ENCODE measurements at places on chromosomes 11 and 22.

DNA sequence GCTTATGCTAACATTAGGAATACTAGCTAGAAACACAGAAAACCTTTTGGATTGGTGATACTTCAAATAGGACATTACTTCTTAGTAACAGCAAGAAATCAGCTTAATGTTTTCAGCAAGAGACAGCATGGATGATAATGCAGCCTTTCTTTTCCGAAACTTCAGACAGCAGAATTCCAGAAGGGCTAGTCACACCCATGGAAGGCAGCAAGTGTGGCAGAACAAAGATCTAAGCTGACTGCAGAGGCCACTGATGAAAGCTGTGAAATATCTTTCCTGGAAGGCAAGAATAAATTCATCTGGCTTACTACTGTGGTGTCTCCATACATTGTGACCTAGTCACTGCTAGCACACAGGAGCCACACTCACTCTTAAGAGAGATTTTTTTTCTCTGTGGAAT is 100.3 kb downstream of the CCDC83 start:
- no peak for DNase-seq

DNA sequence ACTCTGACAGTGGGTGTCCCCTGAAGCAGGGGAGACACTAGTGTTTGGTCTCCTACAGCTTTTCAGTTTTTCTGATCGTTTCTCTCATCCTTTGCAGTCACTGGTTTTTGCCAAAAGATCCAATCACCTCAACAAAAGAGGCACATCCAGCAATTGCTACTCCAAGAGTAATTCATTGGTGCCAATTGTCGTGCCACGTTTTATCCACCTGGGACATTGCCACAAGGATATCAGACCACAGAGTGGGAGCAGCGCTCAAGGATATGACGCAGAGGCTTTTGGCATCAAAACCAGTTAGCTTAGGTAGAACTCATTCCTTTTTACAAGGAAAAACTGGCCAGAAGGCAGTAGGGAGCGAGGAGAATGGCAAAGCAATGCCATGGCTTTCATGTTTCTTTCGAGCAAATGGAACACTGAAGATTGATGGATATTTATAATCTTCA is 40.9 kb upstream of the BLID start:
- no peak for DNase-seq

GRCh38 chr22:25023879-25024278 is 71.4 kb downstream of the KIAA1671 start:
- no peak for DNase-seq

GRCh38 chr11:126607776-126608541 is 252.5 kb downstream of the ST3GAL4 start:
- no peak for DNase-seq

DNA sequence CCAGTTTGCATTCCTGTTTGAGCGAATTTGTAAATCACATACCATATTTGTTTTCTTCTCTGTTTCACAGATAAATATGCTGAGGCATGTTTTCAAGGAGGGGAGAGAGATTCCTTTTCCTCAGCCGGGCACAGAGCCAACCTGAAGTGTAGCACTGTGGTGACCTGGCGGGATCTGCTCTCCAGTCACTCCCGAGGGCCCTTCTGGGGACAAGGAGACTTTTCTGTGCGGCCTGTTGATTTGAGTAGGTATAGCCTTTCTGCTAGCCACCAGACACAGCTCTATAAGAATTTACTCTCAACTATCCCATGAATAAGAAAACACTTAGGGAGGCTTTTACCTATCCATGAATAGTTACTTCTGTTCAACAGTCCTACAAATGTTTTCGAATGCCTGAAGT is 63.5 kb upstream of the FDX1 start:
- DNase-seq: no peak

GRCh38 chr22:47130883-47131631 is 368.6 kb downstream of the TBC1D22A start:
- no peak for DNase-seq

- no peak for DNase-seq
Measured at GRCh38 chr11:107218123-107219013, 200.1 kb upstream of the GUCY1A2 start.

GRCh38 chr11:17157761-17158160 is 50.0 kb downstream of the PIK3C2A start:
- no peak for DNase-seq

DNA sequence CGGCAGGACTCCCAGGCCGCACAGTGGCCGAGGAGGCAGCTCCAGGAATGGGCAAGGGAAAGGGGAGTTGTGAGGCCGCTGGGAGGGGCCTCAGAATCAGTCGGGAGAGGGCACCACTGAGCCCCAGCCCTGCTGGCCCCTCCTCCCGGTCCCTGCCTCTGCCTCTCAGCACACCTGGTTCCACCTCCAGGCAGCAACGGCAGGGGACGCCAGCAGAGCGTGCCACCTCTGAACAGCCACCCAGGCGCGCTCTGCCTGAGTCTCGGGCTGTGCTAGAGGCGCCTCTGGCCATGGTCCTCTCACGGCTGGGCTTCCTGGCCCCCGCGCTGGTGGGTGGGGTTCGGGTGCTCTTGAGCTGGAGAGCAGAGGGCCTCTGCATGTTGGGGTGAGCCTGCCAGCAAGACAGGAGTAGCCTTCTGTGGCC is 33.0 kb downstream of the MOB2 start:
- no peak for DNase-seq

DNA sequence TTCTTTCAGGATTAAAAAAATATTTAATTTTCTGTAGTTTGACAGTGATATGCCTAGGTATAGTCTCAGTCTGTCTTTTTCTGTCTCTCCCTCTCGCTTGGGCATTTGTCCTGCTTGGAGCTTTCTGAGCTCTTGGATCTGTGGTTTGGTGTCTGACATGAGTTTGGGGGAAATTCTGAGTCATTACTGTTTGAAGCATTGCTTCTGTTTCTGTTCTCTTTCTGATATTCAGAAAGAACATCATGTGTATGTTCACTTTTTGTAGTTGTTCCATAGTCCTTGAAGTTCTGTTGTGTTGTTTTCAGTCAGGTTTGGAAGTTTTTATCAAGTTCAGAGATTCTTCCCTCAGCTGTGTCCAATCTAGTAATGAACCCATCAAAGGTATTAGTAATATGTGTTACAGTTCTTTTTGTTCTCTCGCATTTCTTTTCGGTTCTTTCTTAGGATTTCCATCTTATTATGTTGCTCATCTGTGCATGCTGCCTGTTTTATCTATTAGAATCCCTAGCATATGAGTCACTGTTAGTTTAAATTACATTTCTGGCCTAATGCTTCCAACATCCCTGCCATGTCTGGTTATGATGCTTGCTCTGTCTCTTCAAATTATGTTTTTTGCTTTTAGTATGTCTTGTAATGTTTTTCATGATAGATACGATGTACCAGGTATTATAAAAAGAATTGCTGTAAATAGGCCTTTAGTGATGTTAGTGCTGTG is 48.4 kb downstream of the DDX10 start:
- DNase-seq: no peak

- DNase-seq: no peak
Measured at GRCh38 chr11:92130421-92130831, 94.2 kb upstream of the FAT3 start.

DNA sequence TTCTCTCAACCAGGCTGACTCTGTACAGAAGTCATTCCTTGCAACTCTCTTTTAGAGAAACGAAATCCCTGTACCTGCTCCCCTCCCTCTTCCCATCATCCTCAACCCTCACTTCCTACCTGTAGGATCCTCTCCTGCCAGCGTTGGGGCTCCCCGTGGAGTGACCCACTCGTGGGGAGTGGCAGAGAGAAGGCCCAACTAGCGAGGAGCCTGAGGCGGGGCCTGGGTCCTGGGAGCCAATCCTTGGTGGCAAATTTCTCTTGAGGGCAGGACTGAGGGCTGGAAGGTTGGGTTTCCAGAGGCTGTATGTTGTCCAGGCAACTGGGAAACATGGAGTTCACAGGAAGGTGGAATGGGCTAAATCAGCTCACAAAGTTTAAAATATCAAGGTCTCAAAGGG is 10.4 kb downstream of the NHERF4 start:
- DNase-seq: peak; percentile 80

DNA sequence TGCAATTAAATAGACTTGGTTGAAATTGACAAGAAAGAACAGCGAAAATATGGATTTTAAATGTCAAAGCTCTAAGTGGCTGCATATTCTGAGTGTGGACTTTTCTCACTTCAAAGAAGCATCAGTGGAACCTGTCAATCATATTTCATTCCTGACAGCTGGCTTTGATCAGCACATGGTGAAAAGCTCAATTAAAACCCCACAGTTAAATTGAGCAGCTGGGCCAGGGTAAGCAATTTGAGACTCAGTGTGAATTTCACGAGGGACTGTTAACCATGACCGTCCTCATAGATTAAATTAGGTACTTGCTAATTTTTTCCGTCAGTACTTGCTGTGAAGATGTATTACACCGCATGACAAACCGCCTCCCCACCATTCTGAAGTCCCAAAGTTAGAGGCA is 11.0 kb upstream of the OR10D3 start:
- no peak for DNase-seq

- no peak for DNase-seq
Measured at GRCh38 chr11:7570241-7570640, 56.4 kb downstream of the PPFIBP2 start.

GRCh38 chr11:117413616-117414015 is 86.0 kb downstream of the CEP164 start:
- no peak for DNase-seq

DNA sequence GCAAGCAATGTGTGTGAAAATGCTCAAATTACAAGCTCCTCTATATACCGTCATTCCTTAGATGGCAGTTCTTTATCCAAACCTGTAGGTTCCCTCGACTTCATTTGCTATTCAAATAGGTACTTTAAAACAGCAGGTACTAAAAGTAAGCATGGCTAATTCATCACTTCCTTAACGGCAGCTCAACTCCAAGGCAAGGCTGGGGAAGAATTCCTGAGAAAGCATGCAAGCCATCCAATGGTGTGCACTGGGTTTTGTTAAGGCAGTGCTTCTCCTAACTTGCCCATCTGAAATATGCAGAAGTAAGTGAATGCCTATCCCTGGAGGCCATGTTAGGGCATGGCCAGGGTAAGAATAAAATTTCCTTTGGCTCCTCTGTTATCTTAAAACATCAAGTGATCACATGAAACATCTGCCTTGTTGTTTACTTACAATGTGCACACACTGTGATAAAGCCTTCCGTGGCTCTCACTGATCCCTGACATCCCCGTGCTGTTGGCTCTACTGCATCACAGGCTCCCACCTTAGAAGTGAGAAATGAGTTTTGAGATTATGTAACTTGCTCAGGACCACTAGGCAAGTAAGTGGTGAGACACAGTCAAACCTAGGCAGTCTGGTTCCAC is 52.1 kb downstream of the SMCO4 start:
- no peak for DNase-seq

- DNase-seq: peak; percentile 99
Measured at GRCh38 chr11:2390725-2391151, 9.8 kb upstream of the TSSC4 start.

GRCh38 chr11:638631-639331 is 1.7 kb downstream of the DRD4 start:
- DNase-seq: no peak

- DNase-seq: peak; percentile 42
Measured at GRCh38 chr22:28798810-28799605, 1.4 kb downstream of the XBP1 start.

- peak; percentile 79 for DNase-seq
Measured at GRCh38 chr22:30325065-30325720, 1.5 kb downstream of the TBC1D10A start.

- no peak for DNase-seq
Measured at GRCh38 chr11:103901656-103902055, 134.8 kb upstream of the DDI1 start.

DNA sequence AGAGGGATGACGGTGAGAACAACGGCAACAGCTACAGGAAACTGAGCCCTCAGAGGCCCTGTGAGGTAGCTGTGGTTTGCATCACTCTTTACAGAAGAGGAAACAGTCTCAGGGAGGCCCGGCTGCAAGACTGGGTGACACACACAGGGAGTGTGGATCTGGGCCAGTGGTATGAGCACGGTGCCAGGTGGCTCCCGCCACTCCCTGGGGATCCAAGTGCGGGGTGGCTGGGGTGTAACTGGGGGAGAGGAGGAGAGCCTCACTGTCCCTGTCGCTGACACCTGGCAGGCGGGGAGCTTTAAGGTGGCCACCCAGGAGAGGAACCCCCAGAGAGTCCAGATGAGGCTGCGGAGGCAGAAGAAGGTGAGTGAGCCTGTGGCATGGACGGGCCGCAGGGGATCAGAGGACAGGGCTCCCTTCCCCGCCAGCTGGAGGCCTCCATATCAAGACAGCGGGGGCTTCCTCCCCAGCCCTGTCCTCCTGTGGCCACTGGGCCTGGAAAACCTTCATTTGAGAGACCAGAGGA is 5.6 kb downstream of the RGL4 start:
- no peak for DNase-seq

- DNase-seq: no peak
Measured at GRCh38 chr11:75816561-75817239, 1.7 kb downstream of the UVRAG start.

- DNase-seq: no peak
Measured at GRCh38 chr11:67002921-67003411, 20.0 kb upstream of the SYT12 start.

GRCh38 chr11:100711984-100712383 is 24.9 kb downstream of the ARHGAP42 start:
- DNase-seq: no peak

- no peak for DNase-seq
Measured at GRCh38 chr11:58965246-58965985, 26.1 kb downstream of the GLYATL1 start.

- DNase-seq: no peak
Measured at GRCh38 chr11:64095273-64095817, 59.6 kb downstream of the FLRT1 start.

DNA sequence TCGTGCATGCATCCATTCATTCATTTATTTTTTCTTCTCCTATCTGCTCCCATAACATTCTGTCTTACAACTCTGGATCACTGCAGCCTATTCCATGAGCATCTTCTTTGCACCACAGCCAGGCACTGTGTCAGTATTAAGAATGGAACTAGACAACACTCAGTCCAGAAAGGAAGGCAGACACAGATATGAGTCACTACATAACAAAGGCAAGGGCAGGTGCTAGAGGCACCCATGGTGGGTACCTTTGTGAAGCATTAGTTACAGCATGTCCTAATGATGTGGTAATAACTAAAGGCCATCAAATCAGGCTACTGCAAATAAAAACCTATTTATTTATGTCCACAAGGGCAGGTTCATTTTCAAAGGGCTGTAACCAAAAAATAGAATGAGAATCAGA is 28.1 kb downstream of the TENM4 start:
- DNase-seq: no peak

DNA sequence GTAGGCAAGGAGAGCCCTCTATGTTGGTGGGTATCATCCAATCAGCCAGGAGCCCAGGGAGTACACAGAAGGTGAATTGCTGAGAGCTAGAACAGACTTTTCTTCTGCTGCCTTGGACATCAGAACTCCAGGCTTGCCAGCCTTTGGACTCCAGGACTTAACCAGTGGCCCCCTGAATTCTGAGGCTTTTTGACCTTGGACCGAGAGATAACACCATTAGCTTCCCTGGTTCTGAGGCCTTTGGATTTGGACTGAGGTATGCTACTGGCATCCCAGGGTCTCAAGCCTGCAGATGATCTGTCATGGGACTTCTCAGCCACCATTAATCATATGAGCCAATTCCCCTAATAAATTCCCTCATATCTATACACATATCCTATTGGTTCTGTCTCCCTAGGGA is 21.5 kb downstream of the TCF20 start:
- no peak for DNase-seq

- no peak for DNase-seq
Measured at GRCh38 chr22:35454416-35455054, 54.6 kb downstream of the MCM5 start.

- DNase-seq: no peak
Measured at GRCh38 chr11:85431319-85431718, 195.8 kb downstream of the DLG2 start.

- DNase-seq: no peak
Measured at GRCh38 chr22:27110665-27111451, 453.5 kb downstream of the MIAT start.
